ENCODE measurements at places on chromosomes 1 and 21. TPM values are rescaled to one million over a fixed set of nuclear protein-coding genes. Genes with fewer than 3 reads are reported as not detected.

- DNase-seq = no peak
Measured at GRCh38 chr1:9180111-9180819, 51.4 kb upstream of the GPR157 start.

DNA sequence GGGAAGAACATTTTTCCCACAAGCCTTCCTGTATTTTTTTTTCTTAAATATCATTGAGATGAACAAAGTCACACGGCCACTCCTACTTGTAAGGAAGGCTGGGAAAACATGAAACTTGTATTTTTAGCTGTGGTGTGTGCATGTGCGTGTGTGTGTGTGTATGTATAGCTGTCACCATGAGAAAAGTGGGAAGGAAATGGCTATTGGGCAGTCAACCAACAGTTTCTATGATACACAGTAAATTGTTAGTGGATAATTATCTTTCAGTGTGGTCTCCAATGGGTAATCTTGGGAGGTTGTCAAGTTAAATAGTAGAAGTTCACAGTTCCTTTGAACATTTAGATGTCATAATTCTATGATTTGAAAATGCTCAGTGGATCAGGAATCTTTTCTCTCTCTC, 132.7 kb upstream of the USP24 start:
- no peak for DNase-seq

DNA sequence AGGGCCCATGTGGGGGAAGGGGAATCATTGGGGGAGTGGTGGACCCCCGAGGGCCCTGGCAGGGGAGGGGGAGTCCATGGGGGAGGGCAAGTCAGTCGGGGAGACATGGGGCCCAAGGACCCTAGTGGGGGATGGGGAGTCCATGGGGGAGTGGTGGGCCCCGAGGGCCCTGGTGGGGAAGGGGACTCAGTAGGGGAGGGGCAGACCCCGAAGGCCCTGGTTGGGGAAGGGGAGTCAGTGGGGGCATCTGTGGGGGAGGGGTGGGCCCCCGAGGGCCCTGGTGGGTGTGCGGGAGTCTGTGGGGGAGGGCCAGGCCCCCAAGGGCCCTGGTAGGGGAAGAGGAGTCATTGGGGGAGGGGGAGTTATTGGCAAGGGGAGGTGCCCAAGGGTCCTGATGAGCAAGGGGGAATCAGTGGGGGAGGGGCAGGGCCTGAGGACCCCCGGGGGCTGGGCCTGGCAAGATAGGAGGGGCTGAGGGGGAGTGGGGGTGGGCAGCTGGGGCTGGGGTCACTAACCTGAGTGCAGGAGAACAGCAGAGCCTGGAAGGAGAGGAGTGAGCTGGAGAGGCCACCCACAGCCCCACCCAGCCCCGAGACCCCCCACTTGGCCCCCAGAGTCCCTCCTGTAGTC, 2.1 kb downstream of the MXRA8 start:
- no peak for DNase-seq

- no peak for DNase-seq
Measured at GRCh38 chr1:181094416-181095212, 6.1 kb downstream of the IER5 start.

Gene CENPS
- 11.3 TPM for total RNA-seq

Gene CD84
- 9.2 TPM for total RNA-seq

DNA sequence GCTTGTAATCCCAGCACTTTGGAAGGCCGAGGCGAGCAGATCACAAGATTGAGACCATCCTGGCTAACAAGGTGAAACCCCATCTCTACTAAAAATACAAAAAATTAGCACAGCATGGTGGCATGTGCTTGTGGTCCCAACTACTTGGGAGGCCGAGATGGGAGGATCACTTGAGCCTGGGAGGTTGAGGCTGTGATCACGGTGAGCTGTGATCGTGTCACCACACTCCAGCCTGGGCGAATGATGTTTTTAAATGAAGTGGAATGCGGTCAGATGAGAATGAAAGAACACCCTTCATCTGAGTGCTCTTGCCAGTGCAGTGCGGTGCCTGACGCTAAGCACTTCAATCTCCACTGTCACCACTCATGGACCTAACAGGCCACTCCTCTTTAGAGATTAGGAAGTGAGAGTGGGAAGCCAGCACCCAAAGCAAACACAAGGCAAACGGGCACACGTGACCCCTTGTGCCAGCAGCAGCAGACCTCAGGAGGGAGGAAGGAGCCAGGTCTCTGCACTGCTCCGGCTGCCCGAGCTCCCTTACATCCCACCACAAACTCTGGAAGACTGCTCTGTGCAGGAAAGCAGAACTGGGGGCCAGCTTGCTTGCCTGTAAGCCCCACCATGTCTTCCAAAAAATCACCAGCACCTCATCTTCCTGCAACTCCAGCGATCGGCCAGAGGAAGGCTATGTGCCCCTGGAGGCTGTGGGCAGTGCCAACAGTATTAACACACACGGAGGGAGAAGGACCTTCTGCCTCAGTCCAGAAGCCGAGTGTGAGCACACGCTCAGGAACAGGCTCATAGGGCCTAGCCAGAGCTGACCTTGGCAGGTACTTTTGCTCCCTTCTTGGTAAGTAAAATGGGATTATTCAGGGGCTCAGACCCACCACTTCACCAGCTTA, 9.7 kb downstream of the CTNNBIP1 start:
- peak; percentile 47 for DNase-seq

Gene KRTAP11-1
- total RNA-seq = not detected

Gene SYDE2
- 6.6 TPM for total RNA-seq

Gene ADORA3
- total RNA-seq = 20.0 TPM

GRCh38 chr21:31194510-31195293, 149.4 kb downstream of the TIAM1 start:
- no peak for DNase-seq

Gene HSPG2
- total RNA-seq = 37.5 TPM

GRCh38 chr1:110857964-110858948, 14.7 kb upstream of the CD53 start:
- no peak for DNase-seq

Measured in dorsolateral prefrontal cortex (tissue), 122 donors.